Peyer's patch (tissue), 4 donors: ENCODE measurements at places on chromosomes 12 and 14. TPM values are rescaled to one million over a fixed set of nuclear protein-coding genes. Genes with fewer than 3 reads are reported as not detected.

- no peak for DNase-seq
- H3K4me1 ChIP-seq = no peaks in the 10 kb centered on the region
Measured at GRCh38 chr12:131190965-131191364, 237.3 kb downstream of the ADGRD1 start.

DNA sequence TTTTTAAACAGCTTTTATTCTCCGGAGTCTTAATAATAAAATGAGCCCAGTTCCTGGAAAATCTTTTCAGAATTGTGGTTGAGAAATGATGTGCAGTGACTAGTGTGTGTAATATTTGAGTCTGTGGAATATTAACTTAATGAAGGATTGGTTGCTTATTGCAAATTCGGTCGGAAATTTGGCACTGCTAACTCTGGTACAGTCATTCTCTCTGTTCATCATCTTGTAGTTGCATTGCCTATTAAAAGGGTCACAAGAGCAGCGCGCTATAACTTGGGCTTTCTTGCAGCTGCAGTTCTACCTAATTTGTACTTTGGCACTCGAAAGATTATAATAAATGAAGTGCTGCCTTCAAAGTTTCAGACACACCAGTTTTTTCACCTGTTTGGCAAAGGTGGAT lies 146.0 kb downstream of the FLRT2 start:
- no peaks in the 10 kb centered on the region for H3K36me3 ChIP-seq
- H3K27ac ChIP-seq = no peak overlapping the region
- no peak overlapping the region for H3K4me3 ChIP-seq
- no peaks in the 10 kb centered on the region for H3K4me1 ChIP-seq

GRCh38 chr12:15684896-15685658 lies 104.1 kb downstream of the EPS8 start:
- H3K4me3 ChIP-seq = no peak overlapping the region
- H3K4me1 ChIP-seq = no peaks in the 10 kb centered on the region
- DNase-seq = no peak
- H3K27ac ChIP-seq = no peak overlapping the region

GRCh38 chr14:51643140-51643539 lies 8.6 kb upstream of the FRMD6 start:
- no peak overlapping the region for H3K27ac ChIP-seq
- H3K36me3 ChIP-seq = no peaks in the 10 kb centered on the region
- DNase-seq = no peak
- H3K4me1 ChIP-seq = no peaks in the 10 kb centered on the region
- H3K27me3 ChIP-seq = no peaks in the 10 kb centered on the region

DNA sequence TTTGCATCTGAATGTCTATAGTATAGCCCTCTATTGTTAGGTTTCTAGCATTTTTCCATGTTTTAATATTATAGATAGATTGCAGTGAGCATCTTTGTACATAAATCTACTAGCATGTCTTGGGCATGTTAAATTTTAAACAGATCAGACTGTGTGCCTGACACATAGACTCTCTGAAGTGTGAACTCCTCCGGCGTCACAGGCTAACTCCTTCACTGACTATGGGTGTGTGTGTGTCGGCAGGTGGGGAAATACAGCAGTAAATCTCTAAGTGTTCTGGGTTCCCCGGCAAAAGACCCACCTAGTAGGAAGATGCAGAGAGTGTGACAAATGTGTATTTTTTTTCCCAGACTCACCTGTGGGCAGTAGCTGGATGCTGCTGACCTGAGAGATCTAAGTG lies 2.3 kb downstream of the VWF start:
- H3K4me3 ChIP-seq = no peak overlapping the region
- H3K27me3 ChIP-seq = no peaks in the 10 kb centered on the region
- no peaks in the 10 kb centered on the region for H3K36me3 ChIP-seq

DNA sequence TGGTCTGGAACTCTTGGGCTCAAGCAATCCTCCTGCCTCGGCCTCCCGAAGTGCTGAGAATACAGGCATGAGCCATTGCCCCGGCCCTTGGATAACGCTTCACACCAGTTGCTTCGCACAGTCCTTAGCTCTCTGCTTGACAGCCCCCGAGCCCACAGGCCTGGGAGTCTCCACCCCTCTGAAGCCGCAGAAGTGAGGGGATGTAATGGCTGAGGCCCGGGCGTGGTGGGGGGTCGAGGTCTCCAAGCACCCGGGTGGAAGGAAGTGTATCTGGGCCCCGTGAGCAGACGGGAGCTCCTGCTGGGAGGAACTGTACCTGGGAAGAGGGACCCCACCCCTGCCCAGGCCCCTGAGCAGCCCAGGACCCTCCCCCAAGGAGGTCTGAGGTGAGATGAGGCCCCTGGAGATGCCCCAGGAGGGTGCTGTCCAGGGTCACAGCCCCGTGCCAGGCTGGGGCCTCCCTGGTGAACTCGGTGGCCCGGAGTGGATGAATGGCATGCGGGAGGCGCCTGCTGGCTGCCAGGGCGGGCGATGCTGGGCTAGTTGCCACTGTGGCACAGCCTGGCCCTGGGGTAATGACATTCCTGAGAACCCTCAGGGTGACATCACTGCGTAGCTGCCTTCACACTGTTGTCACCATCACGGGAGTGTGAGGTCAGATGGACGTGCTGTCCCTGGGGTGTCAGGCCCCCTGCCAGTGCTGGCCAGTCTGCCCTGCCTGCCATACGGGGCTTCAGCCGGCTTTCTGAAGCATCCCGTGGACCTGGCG lies 48.9 kb downstream of the KIF26A start:
- no peak for DNase-seq
- H3K4me1 ChIP-seq = no peaks in the 10 kb centered on the region
- H3K36me3 ChIP-seq = no peaks in the 10 kb centered on the region
- no peaks in the 10 kb centered on the region for H3K27me3 ChIP-seq

ATG14 gene
- 15.7 TPM for total RNA-seq

- H3K27ac ChIP-seq = no peak overlapping the region
- no peaks in the 10 kb centered on the region for H3K36me3 ChIP-seq
- no peak for DNase-seq
- no peak overlapping the region for H3K4me3 ChIP-seq
Measured at GRCh38 chr12:94832780-94833681, 170.5 kb downstream of the NDUFA12 start.

NOXRED1 gene
- not detected for total RNA-seq

- no peak overlapping the region for H3K4me3 ChIP-seq
- H3K4me1 ChIP-seq = no peaks in the 10 kb centered on the region
- no peaks in the 10 kb centered on the region for H3K27me3 ChIP-seq
- H3K36me3 ChIP-seq = no peaks in the 10 kb centered on the region
- H3K27ac ChIP-seq = no peak overlapping the region
Measured at GRCh38 chr12:95951515-95951914, 8.4 kb downstream of the AMDHD1 start.

- H3K4me3 ChIP-seq = no peak overlapping the region
- H3K4me1 ChIP-seq = no peaks in the 10 kb centered on the region
- H3K27ac ChIP-seq = no peak overlapping the region
- no peak for DNase-seq
Measured at GRCh38 chr12:68267892-68268396, 14.5 kb upstream of the IL22 start.

DNA sequence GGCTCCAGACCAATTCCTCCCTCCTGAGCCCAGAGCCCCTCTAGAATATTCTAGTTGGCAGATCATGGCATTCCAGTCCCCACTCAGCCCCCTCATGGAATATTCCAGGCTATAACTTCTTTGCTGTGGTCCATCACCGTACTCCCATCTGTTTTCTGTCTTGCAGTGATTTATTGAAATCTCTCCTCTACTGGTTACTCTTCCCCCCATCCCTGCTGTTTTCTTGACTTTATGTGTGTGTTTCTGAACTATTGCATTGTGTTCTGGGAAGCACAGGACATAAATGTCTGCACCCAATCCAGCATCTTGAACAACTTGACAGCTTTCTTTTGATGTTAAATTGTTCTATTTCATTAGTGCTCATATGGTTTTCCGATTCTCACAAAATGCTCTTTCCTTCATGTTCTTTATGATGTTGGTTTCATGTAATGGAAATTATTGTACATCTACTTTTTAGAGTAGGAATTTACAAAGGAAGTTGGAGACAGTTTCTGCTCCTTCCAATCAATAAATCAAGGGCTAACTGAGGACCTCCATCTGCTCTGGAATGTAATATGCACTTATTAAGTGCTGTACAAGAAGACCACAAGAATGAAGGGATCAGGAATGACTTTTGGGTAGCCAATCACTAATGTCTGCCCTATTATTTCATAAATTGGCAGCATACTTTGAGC lies 26.3 kb downstream of the PDE6H start:
- H3K4me3 ChIP-seq = no peak overlapping the region
- H3K36me3 ChIP-seq = no peaks in the 10 kb centered on the region
- H3K27ac ChIP-seq = no peak overlapping the region
- no peaks in the 10 kb centered on the region for H3K27me3 ChIP-seq

GRCh38 chr12:116015525-116015924 lies 262.0 kb downstream of the MED13L start:
- no peaks in the 10 kb centered on the region for H3K27me3 ChIP-seq
- H3K27ac ChIP-seq = no peak overlapping the region
- H3K36me3 ChIP-seq = no peaks in the 10 kb centered on the region
- H3K4me1 ChIP-seq = no peaks in the 10 kb centered on the region
- no peak overlapping the region for H3K4me3 ChIP-seq
- no peak for DNase-seq

RPL10L gene
- total RNA-seq = 5.7 TPM

MTERF2 gene
- total RNA-seq = 10.9 TPM

- no peak overlapping the region for H3K4me3 ChIP-seq
- H3K4me1 ChIP-seq = peaks cover 21% of the 10 kb centered on the region
- no peaks in the 10 kb centered on the region for H3K27me3 ChIP-seq
- H3K27ac ChIP-seq = no peak overlapping the region
Measured at GRCh38 chr14:103185051-103186029, 62.1 kb downstream of the TNFAIP2 start.

GON7 gene
- total RNA-seq = 16.8 TPM

DNA sequence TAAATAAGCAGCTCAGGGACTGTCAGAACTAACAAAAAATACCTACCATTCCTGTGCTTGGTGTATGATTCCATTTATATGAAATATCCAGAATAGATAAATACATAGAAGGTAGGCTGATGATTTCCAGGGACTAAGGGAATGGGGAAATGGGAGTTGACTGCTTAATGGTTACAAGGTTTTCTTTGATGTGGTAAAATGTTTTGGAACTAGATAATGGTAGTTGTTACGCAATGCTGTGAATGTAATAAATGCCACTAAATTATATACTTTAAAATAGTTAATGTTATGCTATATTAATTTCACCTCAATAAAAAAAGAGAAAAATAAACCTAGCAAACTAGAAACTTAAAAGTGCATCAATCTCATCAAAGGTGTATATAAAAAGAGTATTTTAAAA lies 41.1 kb downstream of the CEP83 start:
- no peaks in the 10 kb centered on the region for H3K36me3 ChIP-seq
- H3K27ac ChIP-seq = no peak overlapping the region
- no peaks in the 10 kb centered on the region for H3K4me1 ChIP-seq
- H3K4me3 ChIP-seq = no peak overlapping the region
- DNase-seq = no peak

GDF3 gene
- not detected for total RNA-seq

DNA sequence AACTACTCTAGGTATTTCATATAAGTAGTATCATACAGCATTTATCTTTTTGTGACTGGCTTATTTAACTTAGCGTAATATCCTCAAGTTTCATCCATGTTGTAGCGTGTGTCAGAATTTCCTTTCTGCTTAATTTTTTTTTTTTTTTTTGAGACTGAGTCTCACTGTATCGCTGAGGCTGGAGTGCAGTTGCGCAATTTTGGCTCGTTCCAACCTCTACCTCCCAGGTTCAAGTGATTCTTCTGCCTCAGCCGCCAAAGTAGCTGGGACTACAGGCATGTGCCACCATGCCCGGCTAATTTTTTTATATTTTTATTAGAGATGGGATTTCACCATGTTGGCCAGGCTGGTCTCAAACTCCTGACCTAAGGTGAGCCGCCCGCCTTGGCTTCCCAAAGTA lies 28.9 kb downstream of the PNMA1 start:
- H3K36me3 ChIP-seq = no peaks in the 10 kb centered on the region
- no peaks in the 10 kb centered on the region for H3K4me1 ChIP-seq
- no peak overlapping the region for H3K27ac ChIP-seq
- no peaks in the 10 kb centered on the region for H3K27me3 ChIP-seq
- no peak for DNase-seq

JAG2 gene
- total RNA-seq = 33.0 TPM

GRCh38 chr12:114669401-114670290 lies 14.3 kb downstream of the TBX3 start:
- H3K27me3 ChIP-seq = no peaks in the 10 kb centered on the region
- H3K4me1 ChIP-seq = peaks cover 18% of the 10 kb centered on the region
- no peak for DNase-seq
- no peak overlapping the region for H3K4me3 ChIP-seq

DNA sequence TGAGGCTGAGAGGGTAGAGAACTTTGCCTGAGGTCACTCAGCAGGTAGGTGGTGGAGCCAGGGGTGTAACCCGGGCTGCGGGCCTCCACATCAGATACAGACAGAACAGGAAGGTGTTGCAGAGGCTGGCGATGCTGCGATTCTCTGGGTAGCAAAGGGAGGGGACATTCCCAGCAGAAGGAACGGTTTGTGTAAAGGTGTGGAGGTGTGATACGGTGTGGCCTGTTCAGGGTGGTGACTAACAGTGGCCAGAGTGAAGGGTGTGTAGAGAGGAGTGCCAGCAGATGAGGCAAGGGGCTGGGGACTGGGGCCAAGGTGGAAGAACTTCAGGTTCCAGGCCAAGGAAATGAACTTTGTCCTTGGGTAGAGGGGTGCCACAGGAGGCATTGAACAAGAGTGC lies 18.2 kb upstream of the FAIM2 start:
- no peak overlapping the region for H3K4me3 ChIP-seq
- no peaks in the 10 kb centered on the region for H3K27me3 ChIP-seq
- H3K27ac ChIP-seq = no peak overlapping the region
- H3K4me1 ChIP-seq = no peaks in the 10 kb centered on the region
- H3K36me3 ChIP-seq = no peaks in the 10 kb centered on the region
- DNase-seq = no peak

PRICKLE1 gene
- total RNA-seq = 1.1 TPM

- no peak for DNase-seq
- no peaks in the 10 kb centered on the region for H3K27me3 ChIP-seq
- no peak overlapping the region for H3K27ac ChIP-seq
- no peak overlapping the region for H3K4me3 ChIP-seq
- H3K36me3 ChIP-seq = no peaks in the 10 kb centered on the region
Measured at GRCh38 chr14:71022012-71022869, 115.0 kb downstream of the PCNX1 start.

- no peak overlapping the region for H3K4me3 ChIP-seq
- no peaks in the 10 kb centered on the region for H3K36me3 ChIP-seq
- H3K27ac ChIP-seq = no peak overlapping the region
- H3K4me1 ChIP-seq = no peaks in the 10 kb centered on the region
- H3K27me3 ChIP-seq = no peaks in the 10 kb centered on the region
Measured at GRCh38 chr14:30243207-30243606, 315.6 kb upstream of the PRKD1 start.

CLIP1 gene
- total RNA-seq = 86.3 TPM
